NB4 (cell line): ENCODE measurements at places on chromosomes 13 and 19.

- DNase-seq = peak; percentile 96
These were observed 9.8 kb downstream of the CLEC4M start for GRCh38 chr19:7772752-7773291.

GRCh38 chr19:31099515-31100205, 249.6 kb downstream of the TSHZ3 start:
- DNase-seq = no peak

DNA sequence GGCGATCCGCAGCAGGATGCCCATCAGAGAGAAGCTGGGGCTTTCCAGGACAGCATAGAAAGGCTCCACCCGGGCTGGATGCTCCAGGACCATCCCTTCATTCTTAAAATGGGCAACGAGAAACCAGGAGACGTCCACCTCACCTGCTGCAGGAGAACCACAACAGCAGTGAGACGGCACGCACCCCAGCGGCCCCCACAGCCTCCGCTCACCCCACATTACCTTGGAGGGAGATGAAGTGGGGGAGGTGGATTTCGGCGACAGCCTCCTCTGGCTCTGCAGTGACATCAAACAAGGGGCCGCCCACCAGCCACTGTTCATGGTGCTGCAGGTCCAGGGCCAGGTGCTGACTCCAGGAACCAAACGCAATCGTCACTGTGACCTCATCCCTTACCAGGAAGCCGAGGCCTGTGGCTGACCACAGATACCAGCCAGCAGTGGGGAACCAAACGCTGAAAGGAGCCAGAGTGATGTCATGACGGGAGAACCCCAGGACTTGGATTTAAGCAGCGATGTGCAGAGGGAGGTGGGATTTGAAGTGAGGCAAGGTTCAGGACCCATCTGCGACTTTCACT, 25.1 kb downstream of the CARD8 start:
- DNase-seq = peak; percentile 63

- no peak for DNase-seq
These were observed 760.6 kb downstream of the EFNB2 start for GRCh38 chr13:105774739-105775460.

- DNase-seq = no peak
These were observed 275.9 kb downstream of the ZNF536 start for GRCh38 chr19:30647891-30648720.

DNA sequence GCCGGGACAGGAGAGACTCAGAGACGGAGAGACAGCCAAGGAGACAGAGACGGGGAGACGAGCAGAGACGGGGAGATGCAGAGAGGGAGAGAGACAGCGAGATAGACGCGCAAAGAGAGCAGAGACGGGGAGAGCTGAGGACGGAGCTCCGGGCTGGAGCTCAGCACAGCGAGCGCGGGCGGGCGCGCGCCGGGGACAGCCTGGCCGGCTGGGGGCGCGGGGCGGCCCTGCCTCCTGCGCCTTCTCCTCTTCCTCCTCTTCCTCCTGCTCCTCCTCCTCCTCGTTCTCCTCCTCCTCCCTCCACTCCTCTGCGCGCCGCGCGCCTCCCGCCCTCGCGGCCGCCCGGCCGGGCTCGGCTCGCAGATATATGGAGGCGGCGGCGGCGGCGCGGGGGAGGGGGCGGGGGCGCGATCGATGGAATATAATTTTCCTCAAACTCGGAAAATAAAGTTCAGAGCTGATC, at the start of gene ERFL:
ERFL (minus strand) TSS at position 229 of the 463 bp plus-strand sequence. CDS start 15,530 bp downstream, outside the sequence.
- DNase-seq = peak; percentile 28

GRCh38 chr13:44795176-44795575, 194.1 kb downstream of the NUFIP1 start:
- no peak for DNase-seq

DNA sequence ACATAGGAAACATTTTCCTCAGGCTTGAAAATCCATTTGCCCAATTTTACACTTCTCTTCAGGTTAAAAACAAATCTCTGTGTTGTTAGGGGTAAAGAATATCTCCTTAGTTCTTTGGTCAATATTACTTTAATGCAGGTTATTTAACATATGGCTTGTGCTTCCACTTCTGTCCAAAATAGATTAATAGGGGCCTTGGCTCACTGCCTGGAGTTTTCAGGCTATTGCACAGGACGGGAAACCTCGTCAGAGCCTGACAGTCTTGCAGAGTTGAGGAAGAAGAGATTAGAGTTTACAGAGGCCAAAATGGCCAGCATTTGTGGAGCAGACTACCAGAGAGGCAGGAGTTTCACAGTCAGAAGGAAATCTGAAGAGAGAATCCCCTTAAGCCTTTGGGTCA, 863.9 kb upstream of the GPC6 start:
- DNase-seq = no peak

DNA sequence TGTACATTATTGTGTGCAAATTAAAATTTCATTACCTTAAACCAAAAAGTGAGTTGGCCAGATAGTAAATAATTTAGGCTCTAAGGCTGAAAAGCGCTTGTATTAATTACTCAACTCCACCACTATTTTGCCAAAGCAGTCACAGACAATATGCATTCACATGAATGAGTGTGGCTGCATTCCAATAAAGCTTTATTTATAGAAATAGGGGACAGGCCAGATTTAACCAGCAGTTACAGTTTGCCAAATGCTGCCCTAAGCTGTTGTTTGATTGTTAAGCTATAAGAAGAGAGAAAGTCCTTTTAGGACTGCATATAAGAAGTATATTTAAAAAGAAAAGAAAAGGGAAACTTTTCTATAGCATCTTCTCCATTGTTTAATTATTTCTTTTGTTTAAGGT, 342.6 kb downstream of the ITGBL1 start:
- no peak for DNase-seq
